Testis (tissue), 5 donors: ENCODE measurements at places on chromosomes 3 and 15. TPM values are rescaled to one million over a fixed set of nuclear protein-coding genes. Genes with fewer than 3 reads are reported as not detected.

DNA sequence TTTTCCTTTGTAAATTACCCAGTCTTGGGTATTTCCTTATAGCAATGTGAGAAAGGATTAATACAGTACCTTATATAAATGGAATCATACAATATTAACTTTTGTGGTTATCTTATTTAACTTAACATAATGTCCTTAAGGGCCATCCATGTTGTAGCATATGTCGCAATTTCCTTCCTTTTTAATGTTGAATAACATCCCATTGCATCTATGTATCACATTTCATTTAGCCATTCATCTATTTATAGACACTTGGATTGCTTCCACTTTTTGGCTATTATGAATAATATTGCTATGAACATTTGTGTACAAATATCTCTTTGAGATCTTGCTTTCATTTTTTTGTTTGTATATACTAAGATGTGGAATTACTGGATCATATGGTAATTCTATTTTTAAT is 342.2 kb downstream of the PDCD6IP start:
- no peak overlapping the region for H3K27ac ChIP-seq
- no peaks in the 10 kb centered on the region for H3K36me3 ChIP-seq
- H3K27me3 ChIP-seq = no peaks in the 10 kb centered on the region
- no peak overlapping the region for H3K4me3 ChIP-seq
- no peak for DNase-seq

- no peaks in the 10 kb centered on the region for H3K36me3 ChIP-seq
- H3K27me3 ChIP-seq = no peaks in the 10 kb centered on the region
- H3K4me1 ChIP-seq = no peaks in the 10 kb centered on the region
- no peak overlapping the region for H3K4me3 ChIP-seq
- DNase-seq = no peak
- no peak overlapping the region for H3K27ac ChIP-seq
These were observed 81.9 kb upstream of the SLCO2A1 start for GRCh38 chr3:134111616-134112015.

KIF7 gene
- 7.6 TPM for total RNA-seq

RAP2B gene
- total RNA-seq = 11.8 TPM

DNA sequence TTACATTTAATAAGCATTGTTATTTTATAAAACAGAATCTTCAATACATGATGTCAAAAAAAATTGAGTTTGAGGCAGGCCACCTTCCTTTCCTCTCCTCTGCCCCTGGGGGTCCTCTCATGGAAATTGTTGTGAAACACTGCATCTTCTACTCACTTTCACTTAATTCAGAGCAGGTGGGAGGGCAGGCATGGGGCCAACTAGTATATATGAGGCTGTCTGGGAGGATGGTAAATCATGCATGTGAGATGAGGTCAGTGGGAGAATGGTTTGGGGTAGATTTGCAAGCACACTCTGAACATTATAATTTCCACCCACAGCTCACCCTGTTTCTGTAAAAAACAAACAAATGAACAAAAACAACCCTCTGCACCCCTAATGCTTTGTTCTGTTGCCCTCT is 10.4 kb upstream of the CCDC14 start:
- no peaks in the 10 kb centered on the region for H3K36me3 ChIP-seq
- no peak overlapping the region for H3K4me3 ChIP-seq

- H3K4me3 ChIP-seq = no peak overlapping the region
- peaks cover 32% of the 10 kb centered on the region for H3K4me1 ChIP-seq
- no peaks in the 10 kb centered on the region for H3K36me3 ChIP-seq
These were observed 6.8 kb downstream of the CSK start for GRCh38 chr15:74788683-74789151.

ERICH6 gene
- 9.7 TPM for total RNA-seq

GALNT15 gene
- 13.0 TPM for total RNA-seq

RPL35A gene
- 446 TPM for total RNA-seq

GCNT3 gene
- 2.5 TPM for total RNA-seq

AQP9 gene
- total RNA-seq = not detected

- H3K4me3 ChIP-seq = no peak overlapping the region
- peaks cover 6% of the 10 kb centered on the region for H3K4me1 ChIP-seq
- DNase-seq = no peak
- H3K27ac ChIP-seq = no peak overlapping the region
- H3K27me3 ChIP-seq = no peaks in the 10 kb centered on the region
These were observed 59.5 kb upstream of the DCLK3 start for GRCh38 chr3:36823806-36824205.

B3GALNT1 gene
- total RNA-seq = 20.2 TPM

DNA sequence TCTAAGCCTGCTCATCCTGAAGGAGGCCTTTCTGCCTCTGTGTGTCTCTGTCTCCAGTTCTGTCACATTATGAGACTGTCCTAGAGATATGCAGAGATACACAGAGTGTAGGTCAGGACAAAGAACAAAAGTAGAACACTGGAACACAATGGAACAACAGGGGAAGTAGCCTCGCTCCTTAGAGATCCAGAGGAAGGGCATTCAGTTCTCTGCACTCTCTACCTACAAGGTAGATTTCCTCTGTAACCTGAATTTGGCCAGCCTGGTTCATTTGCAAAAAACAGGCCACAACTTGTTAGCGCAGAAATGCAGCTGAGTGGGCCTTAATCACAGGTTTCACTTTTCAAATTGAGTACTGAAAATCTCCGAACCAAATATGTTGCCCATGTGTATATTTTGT is 19.4 kb downstream of the NEK10 start:
- no peaks in the 10 kb centered on the region for H3K36me3 ChIP-seq
- H3K27ac ChIP-seq = no peak overlapping the region
- H3K27me3 ChIP-seq = no peaks in the 10 kb centered on the region
- H3K4me3 ChIP-seq = no peak overlapping the region

CEP19 gene
- total RNA-seq = 11.1 TPM

PGBD4 gene
- 2.8 TPM for total RNA-seq

- no peaks in the 10 kb centered on the region for H3K4me1 ChIP-seq
- H3K27ac ChIP-seq = no peak overlapping the region
- no peaks in the 10 kb centered on the region for H3K27me3 ChIP-seq
These were observed 218.5 kb upstream of the NR2F2 start for GRCh38 chr15:96112018-96112417.
